ENCODE measurements at places on chromosomes 3 and 15. TPM values are rescaled to one million over a fixed set of nuclear protein-coding genes. Genes with fewer than 3 reads are reported as not detected.

Gene SERP1
- 250 TPM for total RNA-seq

Gene CCR5
- total RNA-seq = 1.1 TPM

Gene XCR1
- total RNA-seq = not detected

Gene ZWILCH
- total RNA-seq = 6.8 TPM

Gene SCG3
- 3.6 TPM for total RNA-seq

Gene DNAH12
- not detected for total RNA-seq

Gene CGNL1
- 2.2 TPM for total RNA-seq

Gene UROC1
- total RNA-seq = not detected

Gene EIF1B
- total RNA-seq = 25.1 TPM

Gene CCDC13
- 33.3 TPM for total RNA-seq

Gene CLDN1
- total RNA-seq = 0.37 TPM

Gene SNX4
- 112 TPM for total RNA-seq

Gene ISL2
- not detected for total RNA-seq

Gene TEX55
- not detected for total RNA-seq

Gene MAN2C1
- 500 TPM for total RNA-seq

Gene GP5
- not detected for total RNA-seq

Gene CD200
- 1.1 TPM for total RNA-seq

Gene MYLK
- 230 TPM for total RNA-seq

Gene ADAMTSL3
- total RNA-seq = 4.9 TPM

Gene LYSMD2
- 5.1 TPM for total RNA-seq

Gene TARS3
- total RNA-seq = 12.3 TPM

Gene EPHB1
- 2.2 TPM for total RNA-seq

Gene MINAR1
- total RNA-seq = 1.1 TPM

Gene P2RY13
- 0.40 TPM for total RNA-seq

Gene SHQ1
- total RNA-seq = 4.9 TPM

Gene PAK6
- 3.0 TPM for total RNA-seq

Gene KLHL40
- 0.27 TPM for total RNA-seq

Gene SLC49A4
- 29.9 TPM for total RNA-seq

Gene HHLA2
- total RNA-seq = 26.7 TPM

Gene ERC2
- not detected for total RNA-seq

Gene DUOXA1
- not detected for total RNA-seq

Gene APBA2
- 2.1 TPM for total RNA-seq

Gene CKMT1A
- 103 TPM for total RNA-seq

Gene CACNA2D3
- total RNA-seq = 0.95 TPM

Gene MYO5C
- 56.1 TPM for total RNA-seq

Gene HACL1
- total RNA-seq = 7.5 TPM

Gene GHSR
- total RNA-seq = not detected

Gene AADACL2
- not detected for total RNA-seq

Gene LRRC3B
- not detected for total RNA-seq

Gene CHRNA3
- 3.5 TPM for total RNA-seq

Gene CLRN1
- not detected for total RNA-seq

Gene C3orf22
- not detected for total RNA-seq

Gene ABI3BP
- 14.3 TPM for total RNA-seq

Gene OSTN
- not detected for total RNA-seq

Gene DISP2
- 12.8 TPM for total RNA-seq
